Gastrocnemius medialis (tissue), 4 donors: ENCODE measurements at places on chromosomes 1 and 21. TPM values are rescaled to one million over a fixed set of nuclear protein-coding genes. Genes with fewer than 3 reads are reported as not detected.
A peak's percentile ranks its signal among the peaks of the same experiment; 100 is the strongest.

MTMR11 gene
- 1.2 TPM for total RNA-seq

DNA sequence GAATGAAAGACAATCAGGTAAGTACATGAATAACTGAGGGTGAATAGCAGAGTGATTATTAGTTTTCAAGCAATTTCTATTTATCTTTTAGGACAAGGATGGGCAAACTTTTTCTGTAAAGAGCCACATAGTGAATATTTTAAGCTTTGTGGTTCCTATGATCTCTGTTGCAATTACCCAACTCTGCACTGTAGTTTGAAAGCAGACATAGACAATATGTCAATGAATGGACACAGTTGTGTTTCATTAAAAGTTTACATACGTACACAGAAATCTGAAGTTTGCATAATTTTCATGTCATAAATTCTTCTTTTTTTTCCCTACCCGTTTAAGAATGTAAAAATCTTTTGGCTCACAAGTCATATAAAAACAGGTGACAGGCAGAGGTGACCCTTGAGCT, 71.4 kb downstream of the ZNF281 start:
- DNase-seq: no peak

DNA sequence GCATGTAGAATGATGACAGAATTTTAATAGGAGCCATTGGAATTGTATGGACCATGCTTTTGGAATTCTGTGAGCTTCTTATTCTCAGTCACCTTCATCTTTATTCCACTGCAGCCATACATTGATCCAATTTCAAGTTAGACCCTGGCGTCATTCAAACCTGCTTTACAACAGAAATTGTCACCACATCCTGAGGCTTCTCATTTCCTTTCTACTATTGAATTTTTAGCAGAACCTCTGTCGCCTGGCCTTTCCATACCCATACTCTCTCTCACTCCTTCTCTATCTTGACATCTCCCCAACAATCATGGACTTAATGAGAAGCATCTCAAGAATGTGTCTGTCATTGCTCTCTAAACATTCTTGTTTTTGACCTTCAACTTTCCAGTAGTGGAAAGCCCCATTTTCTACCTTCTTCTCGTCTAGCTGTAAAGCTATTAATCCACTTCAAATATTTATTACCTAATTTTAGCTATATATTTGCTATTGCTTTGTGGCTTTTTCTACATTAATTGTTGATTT, 74.1 kb downstream of the CRB1 start:
- DNase-seq: no peak

DNA sequence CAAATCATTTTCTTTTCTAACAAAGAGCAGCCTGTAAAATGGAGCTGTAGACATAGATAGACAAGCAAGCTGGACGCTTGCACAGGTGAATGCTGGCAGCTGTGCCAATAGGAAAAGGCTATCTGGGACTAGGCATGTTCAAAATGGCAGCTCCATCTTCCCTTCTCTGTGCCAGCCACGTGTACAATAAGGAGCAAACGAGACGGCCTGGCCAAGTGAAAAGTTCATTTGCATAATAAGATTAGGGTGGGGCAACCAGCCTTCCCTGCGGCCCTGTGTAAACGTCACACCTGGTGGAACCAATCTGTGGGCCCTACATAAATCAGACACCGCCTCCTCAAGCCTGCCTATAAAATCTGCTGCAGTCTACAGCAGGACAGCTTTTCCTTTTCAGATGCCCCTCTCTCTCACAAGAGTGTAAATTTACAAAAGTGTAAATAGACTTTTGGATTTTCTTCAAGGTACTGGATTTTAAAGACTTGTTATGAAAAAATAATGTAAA, 16.6 kb upstream of the EDEM3 start:
- no peak for DNase-seq

DNA sequence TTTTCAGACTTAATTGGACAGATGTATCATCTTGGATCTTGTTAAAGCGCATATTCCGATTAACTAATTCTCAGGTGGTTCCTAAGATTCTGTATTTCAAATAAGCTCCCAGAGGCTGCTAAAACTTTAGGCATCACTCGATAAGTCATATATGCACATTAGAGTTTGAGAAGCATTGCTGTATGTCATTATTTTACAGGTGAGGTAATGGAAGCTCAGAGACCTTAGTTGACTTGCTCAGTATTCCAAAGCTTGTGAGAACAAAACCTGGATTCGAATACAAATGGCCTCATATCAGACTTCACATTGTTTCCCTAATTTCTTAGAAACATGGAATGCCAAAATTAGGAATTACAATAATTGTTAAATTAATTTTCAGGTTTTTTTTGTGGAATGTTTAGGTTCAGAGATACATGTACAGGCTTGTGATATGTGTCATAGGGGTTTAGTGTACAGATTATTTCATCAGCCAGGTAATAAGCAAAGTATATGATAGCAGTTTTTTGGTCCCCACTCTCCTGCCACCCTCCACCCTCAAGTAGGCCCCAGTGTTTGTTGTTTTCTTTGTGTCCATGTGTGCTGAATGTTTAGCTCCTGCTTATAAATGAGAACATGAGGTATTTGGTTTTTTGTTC, 96.8 kb downstream of the XPR1 start:
- no peak for DNase-seq

DNA sequence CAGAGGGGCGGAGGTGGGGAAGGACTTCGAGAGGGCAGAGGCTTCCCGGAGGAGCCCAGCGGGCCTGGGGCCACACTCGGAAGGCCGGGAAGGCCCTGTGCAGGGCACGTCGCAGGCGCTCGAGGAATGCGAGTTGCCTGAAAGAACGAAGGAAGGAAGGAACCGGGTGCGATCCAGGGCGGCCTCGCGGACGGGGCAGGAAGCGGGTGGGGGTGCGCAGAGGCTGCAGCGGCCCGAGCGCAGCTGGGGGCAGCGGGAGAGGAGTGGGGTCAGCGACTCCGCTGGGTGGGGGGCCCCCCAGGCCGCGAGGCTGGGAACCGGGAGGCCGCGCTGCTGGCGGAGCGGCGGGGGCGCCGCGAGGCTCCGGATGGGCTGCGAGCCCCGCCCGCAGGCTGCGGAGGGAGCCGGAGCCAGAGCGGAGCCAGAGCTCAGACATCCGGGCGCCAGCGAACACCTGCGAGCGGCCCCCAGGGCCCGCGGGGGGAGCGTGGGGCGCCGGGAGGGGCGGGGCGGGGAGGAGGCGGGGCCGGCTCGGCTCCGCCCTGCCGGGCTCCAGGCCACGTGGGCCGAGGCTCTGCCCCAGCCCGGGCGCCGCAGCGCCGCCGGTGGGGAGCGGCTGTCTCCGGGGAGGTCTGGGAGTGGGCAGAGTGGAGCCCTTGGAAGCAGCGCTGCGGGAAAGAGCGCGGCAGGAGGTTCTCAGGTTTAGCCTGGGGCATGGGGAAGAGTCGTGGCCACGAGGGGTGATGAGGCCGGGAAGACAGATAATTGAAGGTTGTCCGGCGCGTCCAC, 4.6 kb downstream of the ID3 start:
- peak; percentile 85 for DNase-seq
